ENCODE measurements at places on chromosomes 3 and 15. TPM values are rescaled to one million over a fixed set of nuclear protein-coding genes. Genes with fewer than 3 reads are reported as not detected.

LDHAL6B gene
- total RNA-seq: not detected

TNFSF10 gene
- 0.10 TPM for total RNA-seq

GPR171 gene
- not detected for total RNA-seq

EBLN2 gene
- total RNA-seq: 0.38 TPM

CPLX3 gene
- not detected for total RNA-seq

MCF2L2 gene
- 0.15 TPM for total RNA-seq

PAK2 gene
- 42.0 TPM for total RNA-seq

ISLR gene
- 0.41 TPM for total RNA-seq

NRROS gene
- total RNA-seq: not detected

Data from A549 treated with DMSO at 1 μM for 4 hours (cell line).